Activated naive CD4-positive, alpha-beta T cell (primary cell): ENCODE measurements at places on chromosomes 3 and 15.

- no peak for DNase-seq
Measured at GRCh38 chr3:45546716-45547701, 47.5 kb upstream of the LIMD1 start.

DNA sequence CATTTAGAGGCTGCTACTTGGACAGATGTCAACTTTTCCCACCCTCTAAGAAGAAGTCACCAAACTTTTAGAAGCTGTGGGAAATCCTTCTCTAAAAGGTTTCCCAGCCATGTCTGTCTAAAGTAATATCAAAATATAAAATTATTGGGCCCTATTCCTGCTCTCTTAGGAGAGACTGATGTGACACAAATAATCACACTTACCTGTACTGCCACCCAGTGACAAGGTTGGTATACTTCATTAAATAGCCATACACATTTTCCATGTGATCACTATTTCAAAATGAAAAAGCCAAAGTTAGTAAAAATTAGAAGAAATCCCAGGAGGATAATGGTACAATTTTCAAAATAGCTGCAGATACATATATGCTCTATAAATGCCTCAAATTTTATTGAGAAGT is 12.6 kb downstream of the OSBPL11 start:
- DNase-seq = no peak

DNA sequence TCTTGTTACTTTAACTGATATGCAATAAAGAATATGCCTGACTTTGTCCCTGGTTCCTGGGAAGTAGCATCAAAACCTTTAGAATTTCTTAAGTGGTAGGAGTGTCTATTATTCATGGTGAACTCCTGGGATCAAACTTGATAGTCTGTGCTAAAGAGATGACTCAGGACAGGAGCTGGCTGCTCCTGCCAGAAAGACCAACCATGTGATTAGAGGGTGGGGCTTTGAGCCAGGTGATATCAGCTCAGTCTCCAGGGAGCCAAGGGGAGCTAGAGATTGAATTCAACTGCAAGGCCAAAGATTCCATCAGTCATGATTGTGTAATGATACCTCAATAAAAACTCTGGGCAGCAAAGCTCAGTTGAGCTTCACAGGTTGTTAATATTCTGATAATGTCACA is 20.6 kb upstream of the TMC3 start:
- no peak for DNase-seq

DNA sequence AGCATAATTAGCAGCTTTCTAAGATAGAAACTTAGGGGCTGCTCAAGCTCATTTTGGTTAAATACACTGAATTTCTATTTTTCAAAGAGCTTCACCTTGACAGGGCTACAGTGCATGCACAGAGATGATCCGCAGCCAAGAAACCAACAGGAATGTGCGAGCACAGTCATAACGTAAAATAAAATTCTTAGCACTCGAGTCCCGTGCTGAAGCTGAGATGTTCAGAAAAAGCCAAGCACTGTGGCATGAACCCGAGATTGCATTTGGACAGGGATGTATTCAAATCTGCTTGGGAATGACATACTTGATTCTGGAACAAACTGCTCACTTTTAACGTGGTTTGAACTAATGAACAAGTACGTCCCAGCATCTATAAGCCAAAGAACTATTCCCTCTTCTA is 340.3 kb downstream of the FOXP1 start:
- DNase-seq = no peak

DNA sequence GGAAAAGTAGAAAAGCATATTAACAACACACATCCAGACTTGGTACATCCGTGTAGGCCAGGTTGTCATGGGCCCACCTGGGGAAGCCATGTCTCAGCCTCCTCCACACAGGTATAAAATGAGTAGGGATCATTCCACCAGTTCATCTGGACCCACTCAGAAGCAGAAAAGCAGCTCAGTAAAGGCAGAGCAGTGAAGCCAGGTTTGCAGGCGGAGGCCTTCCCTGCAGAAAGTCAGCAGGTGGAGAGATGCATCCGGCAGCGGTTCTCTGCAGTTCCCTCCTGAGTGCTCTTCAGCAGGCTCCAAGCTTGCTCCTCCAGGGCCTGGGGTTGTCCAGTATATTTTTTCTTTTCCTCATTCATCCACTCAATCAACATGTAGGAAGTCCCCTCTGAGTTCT is 22.1 kb downstream of the LOXL1 start:
- DNase-seq = no peak

GRCh38 chr15:94324117-94324826 is 92.9 kb downstream of the MCTP2 start:
- peak; percentile 13 for DNase-seq

DNA sequence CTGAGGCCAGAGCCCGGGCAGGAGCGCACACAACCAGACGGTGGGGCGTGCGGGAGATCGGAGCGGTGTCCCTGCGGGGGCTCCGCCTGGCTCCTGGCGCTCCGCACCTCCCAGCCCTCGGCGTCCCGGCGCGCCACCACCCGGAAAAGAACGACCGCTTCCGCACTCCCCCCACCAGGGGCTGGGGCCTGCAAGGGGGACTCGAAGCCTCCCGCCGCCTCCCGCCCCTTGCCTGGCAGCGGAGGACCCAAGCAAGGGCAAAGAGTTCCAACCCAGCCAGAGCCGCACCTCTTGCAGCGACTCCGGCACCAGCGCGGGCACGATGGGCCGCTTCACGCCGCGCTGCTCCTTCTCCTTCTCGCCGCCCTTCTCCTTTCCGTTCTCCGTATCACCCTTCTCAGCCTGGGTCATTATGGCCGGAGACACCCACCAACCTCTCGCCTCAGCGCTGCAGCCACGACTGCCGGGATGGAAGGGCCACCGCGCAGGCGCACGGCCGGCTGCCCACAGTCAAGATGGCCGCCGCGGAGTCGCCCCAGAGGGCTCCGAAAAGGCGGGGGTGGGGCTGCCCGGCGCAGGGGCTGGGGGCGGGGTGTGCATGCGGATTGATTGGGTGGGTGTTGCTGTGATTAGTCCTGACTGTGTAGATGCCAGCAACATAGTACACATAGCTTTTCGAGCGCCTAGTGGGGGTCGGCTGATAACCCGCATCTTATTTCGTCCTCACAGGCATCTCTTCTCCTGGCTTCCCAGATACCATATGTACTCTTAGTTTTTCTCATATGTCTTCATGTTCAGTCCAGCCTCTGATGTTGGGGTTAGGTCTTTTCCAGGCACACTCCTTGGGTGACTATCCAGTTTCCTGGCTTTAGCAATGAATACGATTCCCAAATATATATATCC is at the start of gene ACTR8:
TSS of gene ACTR8 (minus strand) at position 462 of the 903 bp plus-strand sequence. CDS start at position 411, 51 bp downstream.
- DNase-seq = peak; percentile 56

DNA sequence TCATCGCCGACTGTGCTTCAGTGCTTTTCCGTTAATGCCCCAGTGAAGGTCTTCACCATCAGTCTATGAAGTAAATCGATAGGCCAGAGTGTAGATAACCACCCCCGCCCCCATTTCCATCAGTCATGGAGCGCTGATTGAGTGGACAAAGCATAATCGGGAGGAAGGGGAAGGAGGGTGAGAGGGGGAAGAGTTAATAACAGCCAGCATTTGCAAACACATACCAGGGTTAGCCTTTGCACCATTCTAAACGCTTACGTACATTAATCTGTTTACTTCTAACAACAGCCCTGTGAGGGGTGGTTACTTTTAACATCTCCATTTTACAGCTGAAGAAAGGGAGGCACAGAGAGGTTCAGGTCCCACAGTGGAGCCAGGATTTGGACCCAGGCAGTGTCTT is 26.8 kb downstream of the EDEM1 start:
- no peak for DNase-seq

DNA sequence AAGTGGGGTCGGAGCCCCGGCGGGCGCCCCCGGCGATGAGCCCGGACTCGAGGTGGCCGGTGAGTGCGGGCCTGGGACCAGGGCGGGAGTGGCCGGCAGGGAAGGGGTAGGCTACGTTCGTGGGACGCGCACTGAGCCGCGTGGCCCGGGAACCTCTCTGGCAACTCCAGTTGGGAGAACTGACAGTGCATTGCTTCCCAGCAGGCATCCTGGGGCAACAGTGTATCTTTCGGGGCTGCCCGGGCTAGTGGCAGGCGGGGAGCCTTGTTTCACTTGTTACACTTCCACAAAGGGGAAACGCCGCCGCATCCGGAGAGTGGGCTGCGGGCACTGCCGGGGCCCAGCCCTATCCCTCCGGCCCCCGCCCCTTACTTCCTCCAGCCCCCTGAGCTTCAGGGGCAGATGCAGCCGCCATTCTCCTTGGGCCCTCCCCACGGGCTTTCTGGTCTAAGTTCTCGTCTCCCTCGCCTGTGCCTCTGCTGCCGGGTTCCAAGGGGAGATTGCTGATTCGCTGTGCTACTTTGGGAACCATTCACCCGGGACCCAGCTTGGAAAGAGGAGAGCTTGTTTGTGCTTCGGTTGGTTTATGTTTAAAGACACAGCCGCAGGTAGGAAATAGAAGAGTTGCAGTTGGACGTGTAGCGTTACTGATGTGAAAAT is 675 bp downstream of the BRPF1 start:
- DNase-seq = no peak

DNA sequence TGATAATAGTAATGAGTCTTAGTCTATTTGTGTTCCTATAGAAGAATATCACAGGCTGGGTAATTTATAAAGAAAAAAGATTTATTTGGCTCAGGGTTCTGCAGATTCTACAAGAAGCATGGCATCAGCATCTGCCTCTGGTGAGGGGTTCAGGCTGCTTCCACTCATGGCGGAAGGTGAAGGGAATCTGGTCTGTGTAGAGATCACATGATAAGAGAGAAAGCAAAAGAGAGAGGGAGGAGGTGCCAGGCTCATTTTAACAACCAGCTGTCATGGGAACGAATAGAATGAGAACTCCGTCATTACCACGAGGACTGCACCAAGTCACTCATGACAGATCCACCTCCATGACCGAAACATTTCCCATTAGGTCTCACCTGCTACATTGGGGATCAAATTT is 664.0 kb upstream of the SGO1 start:
- DNase-seq = no peak

GRCh38 chr3:39142067-39142466 is 11.3 kb downstream of the CSRNP1 start:
- DNase-seq = no peak

DNA sequence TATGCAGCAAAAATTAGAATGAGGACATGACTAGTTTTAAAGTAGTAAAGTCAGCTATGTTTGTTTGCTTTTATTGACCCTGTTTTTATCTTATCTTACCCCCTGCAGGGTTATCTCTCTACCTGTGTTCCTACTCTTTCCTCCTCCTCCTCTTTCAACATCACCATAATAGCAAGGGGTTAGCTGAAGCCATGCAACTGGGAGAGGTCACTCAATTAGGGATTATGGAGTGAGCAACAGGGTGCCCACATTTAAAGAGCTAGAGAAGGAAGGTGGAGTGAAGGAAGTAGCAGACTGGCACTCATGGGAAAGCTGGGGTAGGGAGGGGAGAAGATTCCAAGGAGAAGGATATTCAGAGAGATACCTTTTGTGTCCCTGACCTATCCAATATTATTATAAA is 125.9 kb downstream of the LRTM1 start:
- no peak for DNase-seq

DNA sequence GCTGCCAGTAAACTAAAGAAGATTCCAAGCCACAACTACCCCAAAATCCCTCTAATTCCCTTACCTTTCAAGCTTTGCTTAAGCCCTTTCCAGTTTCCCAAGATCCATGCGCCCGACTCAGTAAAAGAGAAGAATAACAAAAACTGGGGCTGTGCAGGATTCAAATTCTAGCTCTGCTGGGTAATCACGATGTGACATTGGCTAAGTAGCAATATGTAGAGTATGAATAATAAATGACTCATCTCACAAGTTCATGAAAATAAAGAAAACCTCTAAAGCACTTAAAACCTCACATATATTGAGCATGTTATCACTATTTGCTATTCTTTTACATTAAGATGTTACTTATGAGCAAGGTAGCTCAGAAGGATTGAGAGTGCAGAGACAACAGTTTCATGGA is 522.2 kb upstream of the ZNF717 start:
- DNase-seq = no peak

- DNase-seq = no peak
Measured at GRCh38 chr3:168738527-168739325, 643.0 kb upstream of the GOLIM4 start.

DNA sequence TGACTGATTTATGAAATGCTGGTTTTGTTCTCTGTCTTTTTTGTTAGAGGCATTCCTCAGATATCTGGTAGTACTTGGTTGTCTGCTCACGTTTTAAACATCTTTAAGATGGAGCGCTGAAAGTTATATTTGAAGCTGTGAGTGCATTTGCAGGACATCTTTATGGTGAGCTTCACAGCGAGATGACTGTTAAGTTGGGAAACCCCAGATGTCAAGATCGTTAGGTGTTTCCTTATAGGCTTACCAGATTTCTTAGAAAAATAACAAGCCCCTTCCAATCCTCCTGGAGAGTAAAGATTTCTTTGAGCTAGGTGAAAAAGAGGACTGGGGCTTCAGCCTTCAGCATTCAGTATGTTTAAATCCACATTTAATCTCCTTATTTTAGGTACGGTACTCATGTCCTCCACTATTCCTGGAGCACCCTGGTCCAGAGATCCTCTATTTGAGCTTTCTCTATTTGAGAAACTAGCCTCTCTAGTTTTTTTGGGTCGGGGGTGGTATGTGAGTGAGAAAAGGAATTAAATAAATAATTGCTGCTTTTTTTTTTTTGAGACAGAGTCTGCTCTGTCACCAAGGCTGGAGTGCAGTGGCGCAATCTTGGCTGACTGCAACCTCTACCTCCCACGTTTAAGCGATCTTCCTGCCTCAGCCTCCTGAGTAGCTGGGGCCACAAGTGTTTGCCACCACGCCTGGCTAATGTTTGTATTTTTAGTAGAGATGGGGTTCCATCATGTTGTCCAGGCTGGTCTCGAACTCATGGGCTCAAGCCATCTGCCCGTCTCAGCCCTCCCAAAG is 72.3 kb downstream of the ZNF609 start:
- no peak for DNase-seq

DNA sequence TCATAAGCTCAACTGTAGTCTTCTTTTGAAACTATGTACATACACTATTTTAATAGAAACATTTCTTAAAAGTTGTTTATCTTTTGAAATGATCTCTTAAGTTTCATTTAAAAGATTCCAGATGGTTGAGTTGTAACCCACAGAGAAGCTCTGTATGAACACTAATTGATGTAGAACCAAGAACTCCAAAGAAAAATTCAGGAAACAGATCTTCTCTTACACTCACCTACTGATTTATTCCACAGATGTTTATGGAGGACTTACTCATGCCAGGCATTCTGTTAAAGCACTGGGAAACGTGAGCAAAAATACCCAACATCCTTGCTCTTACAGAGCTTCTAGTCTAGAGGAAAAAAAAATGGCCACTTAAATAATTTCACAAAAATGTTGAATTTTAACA is 551.1 kb downstream of the NAALADL2 start:
- no peak for DNase-seq

GRCh38 chr3:190575437-190576185 is 61.7 kb downstream of the IL1RAP start:
- no peak for DNase-seq

DNA sequence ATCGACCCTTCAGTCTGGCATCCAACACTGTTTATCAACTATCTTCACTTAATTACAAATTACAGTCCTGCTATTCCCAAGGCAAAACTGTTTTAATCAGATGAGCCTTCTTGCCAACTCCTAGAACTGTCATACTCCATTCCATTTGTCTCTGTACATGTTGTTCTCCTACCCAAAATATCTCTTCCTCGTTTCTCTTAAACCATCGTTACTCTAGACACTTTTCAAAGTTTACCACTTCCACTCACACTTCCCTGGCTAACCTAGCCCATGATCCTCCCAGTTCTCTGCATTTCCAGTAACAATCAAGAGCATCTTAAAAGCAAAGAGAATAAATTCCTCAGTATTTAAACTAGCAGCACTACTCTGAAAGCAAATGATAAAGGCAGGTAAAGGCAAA is 19.9 kb downstream of the ZNF106 start:
- no peak for DNase-seq
